Pancreas (tissue), 10 donors: ENCODE measurements at places on chromosomes 16 and 17. TPM values are rescaled to one million over a fixed set of nuclear protein-coding genes. Genes with fewer than 3 reads are reported as not detected.

- H3K27me3 ChIP-seq = no peaks in the 10 kb centered on the region
- no peaks in the 10 kb centered on the region for H3K4me1 ChIP-seq
- H3K27ac ChIP-seq = no peak overlapping the region
- no peak overlapping the region for H3K4me3 ChIP-seq
- H3K36me3 ChIP-seq = no peaks in the 10 kb centered on the region
- no peak for DNase-seq
Observed at GRCh38 chr17:52674686-52675085, 516.2 kb upstream of the CA10 start.

DNA sequence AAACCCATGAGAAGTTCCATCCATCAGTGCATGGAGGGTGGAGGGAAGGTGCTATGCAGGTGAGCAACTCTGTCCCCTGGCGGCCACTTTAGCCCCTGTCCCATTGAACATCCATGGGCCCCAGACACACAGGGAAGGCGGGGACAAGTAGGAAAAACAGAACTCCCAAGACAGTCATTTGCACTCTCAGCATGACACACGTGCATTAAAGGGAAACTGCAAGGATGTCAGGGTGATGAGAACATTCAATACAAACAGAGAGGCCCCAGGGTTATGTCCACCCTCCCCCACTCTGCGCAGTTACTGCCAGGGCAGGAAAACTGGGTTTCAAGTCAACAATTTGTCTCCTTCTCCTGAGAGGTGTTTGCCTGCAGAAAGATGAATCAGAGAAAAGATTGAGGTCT is 44.0 kb upstream of the AKTIP start:
- DNase-seq = no peak
- no peaks in the 10 kb centered on the region for H3K36me3 ChIP-seq
- H3K27me3 ChIP-seq = no peaks in the 10 kb centered on the region
- no peaks in the 10 kb centered on the region for H3K4me1 ChIP-seq
- no peak overlapping the region for H3K27ac ChIP-seq
- no peak overlapping the region for H3K4me3 ChIP-seq

DNA sequence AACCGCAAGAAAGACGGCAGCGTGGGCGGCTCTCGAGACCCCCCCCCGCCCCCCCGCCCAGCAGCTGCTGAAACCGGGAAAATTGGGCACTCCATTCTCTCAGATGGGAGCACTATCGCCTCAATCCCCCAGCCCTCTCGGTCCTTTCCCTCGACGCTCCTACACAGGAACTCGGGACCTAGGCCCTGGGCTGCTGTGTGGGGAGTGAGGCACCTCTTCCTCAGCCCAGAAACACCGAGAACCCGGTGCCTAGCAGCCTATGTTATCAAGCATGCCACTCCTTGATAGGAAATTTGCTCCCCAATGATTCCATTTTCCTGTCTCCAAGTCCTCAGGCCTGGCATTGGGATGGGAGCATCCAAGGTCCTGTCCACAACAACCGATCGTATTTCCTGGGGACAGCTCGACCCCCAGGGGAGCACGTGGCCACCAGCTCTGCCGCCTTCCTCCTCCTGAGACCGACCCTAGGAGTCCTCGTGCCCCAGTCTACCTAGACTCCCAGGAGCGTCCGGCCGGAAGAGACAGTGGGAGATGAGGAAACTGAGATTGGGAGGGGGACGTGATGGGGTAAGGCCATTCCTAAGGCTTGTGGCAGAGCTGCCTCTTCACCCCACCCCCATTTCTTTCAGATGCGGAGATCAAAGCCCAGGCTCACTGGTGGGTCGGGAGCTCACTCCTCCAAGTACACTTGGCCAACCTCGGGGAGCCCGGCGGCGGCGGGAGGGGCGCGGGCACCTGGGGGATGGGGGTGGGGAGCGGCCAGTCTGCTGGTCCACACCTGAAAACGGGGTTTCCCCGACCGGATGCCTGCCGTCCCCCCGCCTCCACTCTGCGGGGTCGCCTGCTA is 17.5 kb upstream of the CBX8 start:
- peaks cover 13% of the 10 kb centered on the region for H3K27me3 ChIP-seq
- H3K36me3 ChIP-seq = no peaks in the 10 kb centered on the region
- peak overlapping the region; percentile 28 for H3K27ac ChIP-seq
- H3K4me1 ChIP-seq = peaks cover 22% of the 10 kb centered on the region
- DNase-seq = no peak

- DNase-seq = no peak
- no peaks in the 10 kb centered on the region for H3K4me1 ChIP-seq
- no peak overlapping the region for H3K27ac ChIP-seq
- H3K36me3 ChIP-seq = no peaks in the 10 kb centered on the region
- no peak overlapping the region for H3K4me3 ChIP-seq
Observed at GRCh38 chr17:76812263-76812662, 55.9 kb upstream of the MGAT5B start.

DNA sequence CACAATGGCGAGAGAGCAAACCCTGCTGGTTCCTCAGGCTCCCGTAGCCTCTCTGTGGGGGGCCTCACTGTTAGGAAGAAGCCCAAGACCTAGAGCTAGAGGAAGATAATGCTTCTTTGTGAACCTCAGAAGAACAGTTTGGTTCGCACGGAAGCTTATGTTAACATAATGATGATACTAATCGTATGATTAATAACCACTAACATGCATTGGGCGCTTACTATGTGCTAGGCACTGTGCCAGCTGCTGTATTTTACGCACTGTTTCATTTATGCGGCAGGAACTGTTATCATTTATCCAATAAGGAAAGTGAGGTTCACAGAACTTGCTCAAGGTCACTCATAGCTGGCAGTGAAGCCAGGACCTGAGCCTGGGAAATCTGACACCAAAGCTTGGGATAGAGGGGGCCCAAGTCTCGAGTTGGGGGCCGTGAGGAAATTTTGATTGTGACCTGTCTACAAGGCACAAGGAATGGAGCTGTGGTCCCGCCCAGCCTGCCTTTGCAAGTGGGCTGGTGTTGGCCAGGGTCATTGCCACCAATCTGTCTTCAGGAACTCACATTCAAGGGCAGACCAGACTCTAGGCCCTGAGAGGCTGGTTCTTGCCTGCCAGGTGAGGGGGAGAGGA is 6.8 kb downstream of the PRCD start:
- no peak overlapping the region for H3K4me3 ChIP-seq
- H3K27ac ChIP-seq = peak overlapping the region; percentile 62
- DNase-seq = no peak
- H3K27me3 ChIP-seq = no peaks in the 10 kb centered on the region
- peaks cover 36% of the 10 kb centered on the region for H3K4me1 ChIP-seq

DNA sequence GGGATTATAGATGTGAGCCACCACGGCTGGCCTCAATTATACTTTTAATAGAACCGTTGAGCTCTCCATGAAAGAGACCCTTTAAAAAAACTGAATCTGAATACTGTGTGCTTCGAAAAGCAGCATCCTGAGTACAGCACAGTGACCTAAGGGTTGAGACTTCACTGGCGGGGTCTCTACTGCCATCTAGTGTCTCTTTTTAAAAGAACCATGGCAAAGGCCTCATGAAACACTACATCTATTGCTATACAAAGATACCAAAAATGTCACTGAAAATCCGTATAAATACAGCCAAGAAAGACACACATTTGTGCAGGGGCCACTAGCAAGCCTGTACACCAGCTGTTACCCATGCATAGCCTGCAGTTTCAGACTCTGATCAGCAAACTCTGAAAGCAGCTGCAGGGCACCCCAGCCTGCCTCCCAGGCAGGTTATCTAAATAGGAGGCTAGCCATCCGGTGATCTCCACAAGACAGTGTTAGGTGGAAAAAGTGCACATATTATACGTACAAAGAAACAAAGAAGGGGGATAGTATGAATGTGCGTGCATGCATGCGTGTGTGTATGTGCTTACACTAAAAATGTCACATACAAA is 35.3 kb downstream of the NPLOC4 start:
- no peaks in the 10 kb centered on the region for H3K36me3 ChIP-seq
- no peak overlapping the region for H3K27ac ChIP-seq
- no peak for DNase-seq
- H3K4me3 ChIP-seq = no peak overlapping the region
- no peaks in the 10 kb centered on the region for H3K27me3 ChIP-seq
- H3K4me1 ChIP-seq = no peaks in the 10 kb centered on the region

- no peak overlapping the region for H3K4me3 ChIP-seq
- H3K36me3 ChIP-seq = peaks cover 5% of the 10 kb centered on the region
- DNase-seq = peak; percentile 45
- H3K4me1 ChIP-seq = peaks cover under 1% of the 10 kb centered on the region
Observed at GRCh38 chr17:57995076-57995956, 7.3 kb upstream of the VEZF1 start.

Gene GPS1
- 45.3 TPM for total RNA-seq

DNA sequence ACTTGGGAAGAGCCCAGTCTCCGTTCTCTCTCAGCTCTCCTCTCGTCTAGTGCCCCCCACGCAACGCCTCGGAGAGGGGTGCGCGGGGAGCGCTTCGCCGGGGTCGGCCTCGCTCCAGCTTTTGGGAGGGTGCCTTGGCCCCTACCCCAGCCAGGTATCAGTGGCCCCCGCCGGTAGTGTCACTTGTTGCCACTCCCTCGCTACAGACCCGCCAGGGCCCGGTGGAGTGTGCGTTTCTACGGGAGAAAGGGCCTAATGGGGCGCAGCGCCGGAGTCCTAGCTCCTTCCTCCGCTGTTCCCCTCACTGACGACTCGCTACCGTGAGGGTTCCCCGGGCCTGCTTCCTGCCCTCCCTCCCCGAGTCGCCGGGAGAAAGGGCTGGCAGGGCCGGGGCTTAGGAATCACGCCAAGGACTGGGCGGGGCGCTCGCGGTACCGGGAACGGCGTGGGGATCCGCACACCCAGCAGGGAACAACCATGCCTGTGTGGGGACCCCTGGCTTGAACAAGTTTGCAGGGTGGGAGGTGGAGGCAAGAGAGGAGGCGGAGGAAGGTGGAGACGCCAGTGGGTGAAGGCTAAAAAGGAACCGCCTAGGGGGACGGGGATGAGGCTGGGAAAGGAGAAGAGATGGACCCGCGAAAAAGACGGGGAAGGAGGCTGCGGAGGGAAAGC is 997 bp upstream of the CDH11 start:
- peak overlapping the region; percentile 55 for H3K27ac ChIP-seq
- no peaks in the 10 kb centered on the region for H3K36me3 ChIP-seq
- no peaks in the 10 kb centered on the region for H3K27me3 ChIP-seq
- peak; percentile 28 for DNase-seq
- no peaks in the 10 kb centered on the region for H3K4me1 ChIP-seq

- no peak overlapping the region for H3K4me3 ChIP-seq
- no peak overlapping the region for H3K27ac ChIP-seq
- DNase-seq = no peak
- no peaks in the 10 kb centered on the region for H3K36me3 ChIP-seq
- no peaks in the 10 kb centered on the region for H3K27me3 ChIP-seq
- no peaks in the 10 kb centered on the region for H3K4me1 ChIP-seq
Observed at GRCh38 chr17:8072729-8073461, 14.6 kb downstream of the ALOX12B start.

Gene APPBP2
- 19.3 TPM for total RNA-seq

DNA sequence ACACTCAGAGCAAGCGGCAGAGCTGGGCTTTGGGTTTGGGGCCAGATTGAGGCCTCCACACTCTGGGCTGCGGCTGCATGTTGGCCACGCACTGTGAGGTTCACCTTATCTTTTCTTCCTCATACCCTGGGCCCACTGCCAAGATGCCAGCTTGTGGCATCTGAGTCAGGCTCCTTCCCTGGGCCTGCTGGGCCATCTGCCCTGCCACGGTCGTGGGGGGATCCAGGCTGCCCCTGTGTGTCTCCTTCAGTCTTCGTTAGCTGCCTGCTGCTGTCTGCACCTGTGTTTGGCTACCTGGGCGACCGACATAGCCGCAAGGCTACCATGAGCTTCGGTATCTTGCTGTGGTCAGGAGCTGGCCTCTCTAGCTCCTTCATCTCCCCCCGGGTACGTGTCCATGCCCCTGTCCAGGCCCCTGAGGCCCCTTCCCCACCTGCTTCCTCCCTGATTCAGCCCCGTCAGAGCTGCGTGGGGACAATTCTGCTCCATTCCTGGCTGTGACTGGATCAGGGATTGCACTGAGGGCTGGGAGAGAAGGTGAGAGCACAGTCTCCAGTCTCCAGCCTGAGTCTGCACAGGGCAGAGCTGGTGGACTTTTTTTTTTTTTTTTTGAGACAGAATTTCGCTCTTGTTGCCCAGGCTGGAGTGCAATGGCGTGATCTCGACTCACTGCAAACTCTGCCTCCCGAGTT is 11.2 kb downstream of the SPNS3 start:
- no peaks in the 10 kb centered on the region for H3K36me3 ChIP-seq
- no peak overlapping the region for H3K4me3 ChIP-seq
- peak; percentile 91 for DNase-seq

Gene MT3
- total RNA-seq = 0.41 TPM

DNA sequence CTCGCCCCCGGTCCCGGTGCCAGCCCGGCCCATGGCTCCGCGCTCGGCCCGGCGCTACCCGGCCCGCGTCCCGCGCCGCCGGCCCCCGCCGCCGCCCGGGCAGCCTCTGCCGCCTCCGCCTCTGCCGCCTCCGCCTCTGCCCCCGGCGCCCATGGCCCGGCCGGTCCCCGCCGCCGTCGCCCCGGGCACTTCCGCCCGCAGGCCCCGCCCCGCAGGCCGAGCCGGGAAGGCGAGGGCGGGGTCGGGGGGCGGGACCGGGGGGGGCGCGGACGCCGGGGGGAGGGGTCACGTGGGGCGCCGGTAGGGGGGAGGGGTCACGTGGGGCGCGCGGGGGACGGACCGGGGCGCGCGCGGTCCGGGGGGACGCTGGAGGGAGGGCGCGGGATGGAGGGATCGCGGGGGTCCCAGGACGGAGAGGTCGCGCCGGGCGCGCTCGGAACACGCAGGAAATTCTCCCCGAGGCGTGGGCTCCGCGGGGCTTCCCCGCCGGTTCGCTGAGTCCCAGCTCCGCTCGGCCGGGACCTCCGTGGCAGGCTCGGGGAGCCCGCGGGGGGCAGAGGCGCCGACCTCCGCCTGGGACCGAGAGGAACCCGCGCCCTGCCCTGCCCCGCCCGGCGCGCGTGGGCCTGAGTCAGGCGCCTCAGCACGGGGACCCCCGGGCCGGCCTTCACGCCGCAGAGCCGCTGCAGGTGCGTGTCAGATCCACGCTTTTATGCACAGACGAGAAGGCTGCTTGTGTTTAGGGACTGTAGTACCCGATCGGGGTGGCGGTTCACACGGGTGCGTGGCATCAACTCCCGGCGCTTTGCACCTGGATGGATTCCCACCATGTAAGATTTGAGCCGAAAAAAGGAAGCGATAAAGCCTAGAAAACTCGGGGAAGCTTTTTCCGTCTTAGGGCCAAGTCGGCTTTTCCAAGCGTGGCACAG is at the start of gene PGAP6:
TSS of gene PGAP6 (minus strand) at position 190 of the 929 bp plus-strand sequence. CDS start at position 33, 157 bp downstream.
- peak within 1 kb of the TSS; percentile 84 for H3K27ac ChIP-seq
- no peaks in the 10 kb centered on the region for H3K27me3 ChIP-seq
- H3K4me1 ChIP-seq = peaks cover 21% of the 10 kb centered on the region
- peak; percentile 85 for DNase-seq
- H3K4me3 ChIP-seq = peak within 1 kb of the TSS; percentile 95

Gene LASP1
- 53.9 TPM for total RNA-seq

Gene KRT25
- not detected for total RNA-seq

GRCh38 chr17:19248928-19249574 is 11.9 kb downstream of the EPN2 start:
- H3K27me3 ChIP-seq = no peaks in the 10 kb centered on the region
- DNase-seq = no peak
- H3K27ac ChIP-seq = no peak overlapping the region
- no peaks in the 10 kb centered on the region for H3K36me3 ChIP-seq
